ENCODE measurements at places on chromosomes 12 and 14.

DNA sequence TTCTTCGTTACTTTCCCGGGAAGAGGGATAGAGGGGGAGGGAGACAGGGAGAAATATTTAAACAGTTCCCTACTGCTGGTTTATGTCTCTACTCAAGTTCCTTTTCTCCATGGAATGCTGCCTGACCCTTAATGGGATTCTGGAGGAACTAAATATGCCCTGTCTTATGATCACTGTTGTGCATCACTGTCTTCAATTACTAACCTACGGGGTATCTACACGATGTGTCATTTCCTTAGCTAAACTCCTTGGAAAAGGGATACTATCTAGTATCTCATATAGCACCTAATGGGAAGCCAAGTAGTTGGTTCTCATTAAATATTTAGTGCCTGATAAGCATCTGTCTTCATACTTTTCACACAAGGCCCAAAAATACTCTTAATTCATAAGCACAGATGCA, 37.5 kb upstream of the FBLN5 start:
- DNase-seq, result no peak

DNA sequence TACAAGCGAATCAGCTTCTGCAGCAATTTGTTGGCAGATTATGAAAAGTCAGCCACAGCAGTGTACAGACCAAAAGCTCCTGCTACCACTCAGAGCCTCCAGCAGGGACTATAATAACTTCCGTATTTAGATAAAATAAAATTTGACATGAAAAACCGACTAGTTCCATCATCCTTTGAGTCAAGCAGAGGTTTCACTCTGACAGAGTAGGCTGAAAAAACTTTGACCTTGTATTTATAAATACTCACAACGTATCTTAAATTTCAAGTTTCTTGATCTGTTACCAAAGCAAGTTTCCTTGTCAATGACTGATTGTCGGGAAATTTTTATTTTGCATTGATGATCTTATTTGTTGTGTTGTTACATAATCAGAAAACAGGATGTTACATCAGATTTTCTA, 283.4 kb downstream of the DAD1 start:
- DNase-seq, result no peak

- no peak for DNase-seq
Observed at GRCh38 chr14:82449926-82450468, 916.3 kb upstream of the SEL1L start.

DNA sequence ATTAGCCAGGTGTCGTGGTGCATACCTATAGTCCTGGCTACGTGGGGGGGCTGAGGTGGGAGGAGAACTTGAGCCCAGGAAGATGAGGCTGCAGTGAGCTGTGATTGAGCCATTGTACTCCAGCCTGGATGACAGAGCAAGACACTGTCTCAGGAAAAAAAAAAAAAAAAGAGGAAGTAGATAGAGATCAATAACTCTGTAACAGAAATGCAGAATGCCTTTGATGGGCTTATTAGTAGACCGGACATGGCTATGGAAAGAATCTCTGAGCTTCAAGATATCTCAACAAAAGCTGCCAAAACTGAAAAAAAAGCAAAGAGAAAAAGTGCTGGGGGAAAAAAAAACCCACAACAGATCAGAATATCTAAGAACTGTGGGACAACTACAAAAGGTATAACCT, 37.5 kb downstream of the GPR68 start:
- no peak for DNase-seq

- DNase-seq, result no peak
Observed at GRCh38 chr12:43740511-43741100, 18.0 kb downstream of the PUS7L start.

GRCh38 chr14:24959791-24960331, 90.1 kb downstream of the STXBP6 start:
- no peak for DNase-seq

DNA sequence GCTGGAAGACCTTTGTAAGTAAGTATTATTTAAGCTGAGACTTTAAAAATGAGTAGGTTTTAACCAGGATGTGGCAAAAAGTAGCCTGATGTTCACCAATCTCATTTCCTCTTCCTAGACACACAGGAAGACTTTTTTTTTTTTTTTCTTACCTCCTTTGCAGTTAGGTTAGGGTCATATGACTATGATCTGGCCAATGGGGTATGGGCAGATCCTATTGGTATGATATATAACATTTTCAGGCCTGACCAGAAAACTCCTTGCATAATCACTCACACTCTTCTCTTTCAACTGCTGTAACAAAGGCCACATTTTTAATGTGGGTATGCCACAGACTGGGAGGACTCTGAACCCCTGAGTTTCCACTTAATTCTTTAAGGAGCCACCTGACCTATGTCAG, 2.7 kb upstream of the RPS6KA5 start:
- DNase-seq, result no peak
